Fibroblast of the aortic adventitia (primary cell): ENCODE measurements at places on chromosomes 6 and 20. TPM values are rescaled to one million over a fixed set of nuclear protein-coding genes. Genes with fewer than 3 reads are reported as not detected.

The NCOA6 gene
- 11.3 and 14.3 TPM in 2 replicates for total RNA-seq

The GSTA2 gene
- not detected in 2 replicates for total RNA-seq

The RNF114 gene
- total RNA-seq = 56.4 and 114 TPM in 2 replicates

The MYBL2 gene
- total RNA-seq = 1.6 and 17.8 TPM in 2 replicates

The PNLDC1 gene
- not detected in 2 replicates for total RNA-seq

The SRSF6 gene
- total RNA-seq = 70.8 and 72.0 TPM in 2 replicates
